ENCODE measurements at places on chromosomes 11 and 22.
A peak's percentile ranks its signal among the peaks of the same experiment; 100 is the strongest.

DNA sequence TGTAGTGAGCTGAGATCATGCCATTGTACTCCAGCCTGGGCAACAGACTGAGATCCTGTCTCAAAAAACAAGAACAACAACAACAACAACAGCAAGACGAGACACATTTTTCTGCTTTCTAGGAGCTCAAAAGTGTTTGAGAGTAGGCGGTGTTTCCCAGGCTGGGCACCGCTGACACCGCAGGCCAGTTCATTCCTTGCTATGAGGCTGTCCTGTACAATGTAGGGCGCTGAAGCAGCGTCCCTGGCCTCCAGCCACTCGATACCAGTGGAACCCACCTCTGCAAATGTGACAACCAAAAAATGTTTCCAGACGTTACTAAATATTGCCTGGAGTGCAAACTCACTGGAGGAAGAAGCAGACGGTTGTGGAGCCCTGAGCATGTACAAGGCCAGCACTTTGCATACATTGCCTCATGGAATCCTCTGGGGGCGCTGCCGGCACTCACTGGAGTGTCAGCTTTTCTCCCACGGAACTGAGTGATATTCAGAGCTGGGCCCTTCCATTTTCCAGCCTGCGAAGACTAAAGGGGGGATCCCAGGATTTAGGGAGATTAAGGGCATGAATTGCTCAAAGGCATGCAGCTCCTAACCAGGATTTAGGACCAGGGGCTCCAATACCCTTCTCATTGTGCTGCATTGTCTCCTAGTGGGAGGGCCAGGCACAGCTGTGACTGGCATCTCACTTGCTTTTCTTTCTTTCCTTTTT is 5.8 kb upstream of the MIEF1 start:
- DNase-seq = peak; percentile 74

- DNase-seq = no peak
Measured at GRCh38 chr11:75430714-75431532, 2.1 kb downstream of the KLHL35 start.

- no peak for DNase-seq
Measured at GRCh38 chr11:86574493-86575207, 97.8 kb downstream of the ME3 start.

- DNase-seq = no peak
Measured at GRCh38 chr11:34199525-34199924, 94.1 kb downstream of the NAT10 start.

DNA sequence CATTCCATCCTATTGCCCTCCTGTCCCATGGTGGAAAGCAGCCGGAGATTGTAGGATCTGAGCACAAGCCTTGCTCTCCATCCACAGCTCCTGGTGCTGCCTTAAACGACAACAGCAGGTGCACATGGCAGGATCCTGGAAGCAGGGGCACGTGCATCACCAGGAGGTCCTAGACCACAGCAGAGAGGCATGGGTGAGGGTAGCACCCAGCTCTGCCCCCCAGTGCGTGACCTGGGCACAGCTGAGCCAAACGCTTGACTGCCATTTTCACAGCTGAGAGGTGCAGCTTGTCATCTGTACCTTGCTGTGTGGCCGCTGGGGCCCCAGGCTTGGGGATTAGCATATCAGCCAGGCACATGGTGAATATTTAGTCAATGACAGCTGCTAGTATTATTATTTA is 92.7 kb downstream of the NTM start:
- no peak for DNase-seq

DNA sequence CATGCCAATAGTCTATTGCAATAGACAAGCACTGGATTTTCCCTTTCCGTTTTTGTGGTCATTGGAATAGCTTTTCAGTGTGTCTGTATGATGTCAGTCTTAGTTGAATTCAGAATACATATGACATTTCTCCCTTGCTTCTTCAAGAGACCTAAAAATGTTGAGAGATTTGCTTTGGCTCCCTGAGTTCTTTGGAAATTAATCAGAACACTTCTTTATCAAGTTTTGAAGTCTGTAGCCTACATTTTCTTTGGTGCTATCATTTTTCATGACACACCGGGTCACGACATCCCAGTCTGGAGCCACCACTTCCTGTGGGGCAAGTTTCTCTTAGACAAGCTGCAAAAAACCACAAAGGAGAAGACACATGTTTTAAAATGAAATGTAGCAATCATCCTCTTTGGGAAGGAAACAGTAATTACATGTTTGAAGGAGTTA is 847.1 kb downstream of the OPCML start:
- DNase-seq = peak; percentile 17

DNA sequence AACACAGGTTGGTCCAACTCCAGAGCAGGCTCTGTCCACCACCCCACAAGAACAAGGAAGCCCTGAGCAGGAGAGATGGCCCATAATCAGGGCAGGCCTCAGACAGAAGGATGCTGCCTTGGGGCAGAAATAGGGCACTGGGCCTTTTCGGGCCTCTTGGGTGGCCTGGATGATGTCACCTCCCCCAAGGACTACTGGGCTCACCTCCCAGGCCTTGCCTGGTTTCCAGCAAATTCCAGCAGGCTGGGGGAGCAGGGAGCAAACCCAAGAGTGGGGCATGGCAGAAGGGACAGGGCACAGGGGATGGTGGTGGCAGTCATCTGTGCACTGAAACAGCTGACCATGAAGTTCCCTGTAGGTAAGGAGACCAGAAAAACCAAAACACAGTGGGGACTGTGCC is 5.3 kb upstream of the NAA40 start:
- no peak for DNase-seq

- no peak for DNase-seq
Measured at GRCh38 chr11:117790279-117790678, 6.7 kb downstream of the DSCAML1 start.

DNA sequence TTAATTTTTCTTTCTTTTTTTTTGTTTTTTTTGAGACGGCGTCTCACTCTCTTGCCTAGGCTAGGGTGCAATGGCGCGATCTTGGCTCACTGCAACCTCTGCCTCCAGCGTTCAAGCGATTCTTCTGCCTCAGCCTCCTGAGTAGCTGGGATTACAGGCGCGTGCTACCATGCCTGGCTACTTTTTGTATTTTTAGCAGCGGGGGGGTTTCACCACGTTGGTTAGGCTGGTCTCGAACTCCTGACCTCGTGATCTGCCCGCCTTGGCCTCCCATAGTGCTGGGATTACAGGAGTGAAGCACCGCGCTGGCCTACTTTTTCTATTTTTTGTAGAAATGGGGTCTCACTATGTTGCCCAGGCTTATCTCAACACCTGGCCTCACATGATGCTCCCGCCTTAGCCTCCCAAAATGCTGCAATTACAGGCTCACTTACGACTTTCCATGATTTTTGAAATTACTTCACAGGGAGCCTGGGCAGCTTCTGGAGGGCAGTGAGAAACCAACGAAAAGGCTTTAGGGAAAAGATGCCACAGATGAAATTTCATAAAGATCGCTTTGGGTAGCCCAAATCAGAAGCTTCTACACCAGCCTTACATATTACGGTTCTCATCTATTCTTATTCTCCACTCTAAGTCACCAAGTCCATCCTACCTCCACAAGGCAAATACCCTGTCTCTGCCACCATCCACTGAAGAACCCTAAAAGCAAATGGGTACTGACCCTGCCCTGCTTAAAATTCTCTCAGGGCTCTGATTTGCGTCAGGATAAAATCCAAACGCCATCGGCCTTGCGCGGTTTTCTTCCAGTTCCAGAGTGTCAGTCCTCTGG is 866 bp upstream of the RRM1 start:
- no peak for DNase-seq

GRCh38 chr22:29351042-29351441 is 35.5 kb upstream of the RASL10A start:
- DNase-seq = no peak

DNA sequence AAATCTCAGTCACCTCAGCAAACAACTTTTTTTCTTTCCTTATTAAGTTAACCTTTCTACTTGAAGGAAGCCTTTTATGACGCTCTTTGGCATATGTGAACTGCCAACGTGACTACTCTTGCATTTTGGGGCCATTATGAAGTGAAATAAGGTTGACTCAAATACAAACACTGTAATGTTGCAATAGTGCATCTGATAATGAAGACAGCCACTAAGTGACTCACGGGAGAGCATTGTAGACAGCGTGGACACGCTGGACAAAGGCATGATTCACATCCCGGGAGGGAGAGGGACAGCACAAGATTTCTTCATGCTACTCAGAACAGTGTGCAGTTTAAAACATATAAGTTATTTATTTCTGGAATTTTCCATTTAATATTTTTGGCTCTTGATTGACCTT is 560.8 kb downstream of the ETS1 start:
- DNase-seq = no peak

- DNase-seq = no peak
Measured at GRCh38 chr11:119473226-119473625, 50.3 kb upstream of the THY1 start.

DNA sequence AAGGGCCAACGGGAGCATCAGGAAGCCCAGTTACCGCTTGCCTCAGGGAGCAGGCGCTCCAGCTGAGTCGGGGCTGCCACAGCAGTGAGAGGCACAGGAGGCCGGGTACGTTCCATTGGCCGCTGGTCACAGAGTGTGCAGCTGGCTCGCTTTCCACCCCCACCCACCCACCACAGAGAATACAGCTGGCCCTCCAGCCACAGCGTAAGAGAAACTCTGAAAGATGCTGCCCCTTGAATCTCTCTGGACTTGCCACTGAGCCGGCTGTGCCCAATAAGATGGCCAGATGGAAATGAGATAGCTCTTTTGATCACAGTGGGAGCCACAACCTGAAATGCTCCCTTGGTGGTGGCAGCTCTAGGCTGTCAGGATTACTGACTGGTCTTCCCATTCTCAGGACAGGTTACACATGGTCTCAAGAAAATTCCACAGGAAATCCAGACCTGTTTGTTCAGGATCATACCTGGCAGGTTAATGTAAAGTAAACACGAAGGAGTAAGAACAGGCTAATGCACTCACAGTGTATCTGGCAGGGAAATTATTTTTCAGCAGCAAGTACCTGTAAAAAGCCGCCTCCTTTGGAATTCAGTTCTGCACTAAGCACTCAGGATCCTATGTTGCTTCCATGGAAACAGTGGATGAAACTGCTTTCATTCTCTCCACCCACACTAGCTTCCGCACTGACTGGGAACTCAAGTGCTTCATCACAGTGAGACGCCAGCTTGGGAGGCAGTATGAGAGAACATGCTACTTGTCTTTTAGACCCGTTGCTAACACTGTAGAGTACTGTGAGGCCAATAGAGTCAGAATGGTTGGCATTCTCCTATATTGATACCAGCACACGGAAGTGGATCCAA is 16.5 kb downstream of the SIAE start:
- no peak for DNase-seq

GRCh38 chr11:26201411-26201810 is 130.5 kb upstream of the ANO3 start:
- no peak for DNase-seq

- peak; percentile 20 for DNase-seq
Measured at GRCh38 chr11:116454020-116454645, 318.7 kb downstream of the BUD13 start.

All from KBM-7 (cell line).